G401 (cell line): ENCODE measurements at places on chromosomes 7 and 10.

DNA sequence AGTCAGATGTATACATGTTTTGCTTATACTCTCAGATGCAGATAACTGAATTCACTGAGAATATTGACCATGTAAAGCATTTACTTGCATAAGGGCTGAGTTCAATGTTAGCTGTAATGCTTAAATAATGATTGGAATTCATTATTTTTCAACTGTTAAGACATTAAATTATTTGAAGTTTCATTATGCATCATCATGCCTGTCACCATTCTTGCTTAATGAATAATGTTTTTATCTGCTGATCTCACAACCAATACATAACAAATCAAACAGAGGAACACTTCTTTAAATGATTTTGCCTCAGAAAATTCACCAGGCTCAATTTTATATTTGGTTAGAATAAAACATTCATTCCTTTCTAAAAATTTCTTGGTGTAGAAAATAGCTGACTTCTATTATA lies 233.4 kb downstream of the GPR37 start:
- no peak for DNase-seq

GRCh38 chr7:70634610-70635068 lies 497.3 kb upstream of the GALNT17 start:
- no peak for DNase-seq

GRCh38 chr7:99096124-99096887 lies 47.6 kb downstream of the SMURF1 start:
- no peak for DNase-seq

DNA sequence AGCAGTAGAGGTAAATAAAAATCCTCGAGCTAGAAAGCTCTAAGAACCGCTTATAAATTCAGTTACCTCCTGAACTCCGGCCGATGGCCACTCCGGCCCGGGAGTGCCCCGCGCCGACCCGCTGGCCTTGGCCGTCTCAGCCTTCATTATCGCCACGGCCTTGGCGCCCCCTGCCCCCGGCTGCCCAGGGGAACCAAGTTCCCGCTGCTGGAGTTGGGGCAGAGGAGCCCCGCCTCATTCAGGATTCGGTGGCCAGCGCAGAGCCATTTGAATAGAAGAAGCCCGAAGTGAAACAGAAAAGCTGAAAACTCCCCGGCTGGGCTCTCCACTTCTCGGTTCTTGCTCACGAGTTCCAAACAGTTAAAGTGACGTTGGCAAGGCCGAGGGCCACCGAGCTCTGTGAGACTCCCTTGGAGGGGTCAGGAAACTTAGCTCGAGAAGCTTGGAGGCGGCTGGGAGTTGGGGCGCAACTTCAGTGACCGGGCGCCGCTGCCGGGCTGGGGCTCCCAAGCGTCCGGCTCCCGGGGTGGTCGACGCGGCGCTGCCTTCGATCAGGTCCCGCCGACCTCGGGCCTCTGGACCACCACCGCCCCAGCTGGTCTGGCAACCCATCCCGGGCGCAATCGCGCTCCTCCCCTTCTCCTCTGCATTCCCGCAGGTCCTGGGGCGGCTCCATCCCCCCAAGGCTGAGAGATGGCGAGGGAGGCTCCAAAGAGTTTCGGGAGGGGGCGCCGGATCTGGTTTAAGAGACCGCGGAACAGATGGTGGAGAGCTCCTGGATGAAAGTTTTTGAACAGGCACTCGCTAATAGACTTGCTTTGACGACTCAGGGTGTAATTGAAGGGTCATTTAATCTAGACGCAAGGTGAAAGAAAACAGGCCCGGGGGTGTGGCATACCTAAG lies 5.8 kb upstream of the FEZF1 start:
- no peak for DNase-seq

GRCh38 chr10:56370217-56371113 lies 9.4 kb upstream of the ZWINT start:
- DNase-seq: no peak

- no peak for DNase-seq
Measured at GRCh38 chr7:101707587-101707986, 78.5 kb upstream of the MYL10 start.

GRCh38 chr7:27185013-27185853 lies at the start of gene HOXA11:
Gene HOXA11, minus strand, starts transcription at chr7:27185232. Its CDS starts 88 bp downstream, at chr7:27185144.
- DNase-seq: peak; percentile 37

DNA sequence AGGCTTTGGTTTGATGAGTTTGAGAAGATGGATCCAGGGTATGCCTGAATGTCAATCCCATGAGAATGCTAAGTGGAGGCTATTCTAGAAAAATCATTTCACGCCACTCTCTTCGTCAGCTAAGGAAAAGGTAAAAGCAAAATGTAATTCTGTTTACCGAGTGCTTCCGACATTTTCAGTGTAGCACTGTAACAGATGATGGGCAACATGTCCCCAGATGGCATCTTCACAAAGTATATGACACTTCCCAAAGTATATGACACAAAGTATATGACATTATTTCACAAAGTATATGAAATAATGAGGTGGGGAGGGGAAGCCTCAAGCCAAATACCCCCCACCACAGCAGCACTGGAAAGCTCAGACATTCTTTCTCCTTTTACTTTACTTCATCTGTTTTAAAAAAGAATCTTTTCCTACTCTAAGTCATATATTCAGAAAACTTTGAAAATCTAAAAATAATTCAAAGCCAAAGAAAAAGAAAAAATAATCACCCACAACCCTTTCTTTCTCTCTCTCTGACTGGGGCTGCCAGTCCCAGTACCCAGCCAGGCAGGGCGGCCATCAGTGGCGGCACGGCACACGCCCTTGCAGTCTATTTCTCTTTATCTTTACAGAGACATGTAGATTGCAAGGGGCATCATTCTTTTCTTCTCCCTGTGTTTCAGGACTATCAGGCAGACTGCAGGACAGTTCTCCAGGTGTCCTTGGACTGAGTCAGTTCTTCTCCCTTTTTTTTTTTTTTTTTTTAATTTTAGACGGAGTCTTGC lies 179.8 kb downstream of the SNX10 start:
- DNase-seq: no peak
